NCI-H2227 treated with DMSO at 0.1 percent for 48 hours (cell line): ENCODE measurements at places on chromosomes 3 and 15.

DNA sequence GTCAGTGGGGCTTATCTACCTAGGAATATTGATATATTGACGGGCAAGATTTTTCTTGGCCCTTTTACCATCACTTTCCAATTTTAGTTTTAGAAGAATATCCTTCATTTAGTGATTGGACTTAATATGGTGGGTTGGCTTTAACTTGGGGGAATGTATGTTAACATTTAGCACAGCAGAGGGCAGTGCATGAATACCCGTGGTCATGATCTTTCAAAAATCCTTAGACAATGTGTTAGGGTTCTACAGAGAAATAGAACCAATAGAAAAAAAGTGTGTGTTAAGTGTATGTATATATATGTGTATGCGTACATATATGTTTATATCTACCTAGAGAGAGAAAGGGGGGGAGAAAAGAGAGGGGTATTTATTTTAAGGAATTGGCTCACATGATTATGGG, 36.9 kb downstream of the GPR171 start:
- DNase-seq = no peak

- DNase-seq = no peak
Measured at GRCh38 chr3:74426571-74426970, 187.9 kb downstream of the CNTN3 start.

- DNase-seq = no peak
Measured at GRCh38 chr15:91135201-91136130, 35.4 kb downstream of the SV2B start.

DNA sequence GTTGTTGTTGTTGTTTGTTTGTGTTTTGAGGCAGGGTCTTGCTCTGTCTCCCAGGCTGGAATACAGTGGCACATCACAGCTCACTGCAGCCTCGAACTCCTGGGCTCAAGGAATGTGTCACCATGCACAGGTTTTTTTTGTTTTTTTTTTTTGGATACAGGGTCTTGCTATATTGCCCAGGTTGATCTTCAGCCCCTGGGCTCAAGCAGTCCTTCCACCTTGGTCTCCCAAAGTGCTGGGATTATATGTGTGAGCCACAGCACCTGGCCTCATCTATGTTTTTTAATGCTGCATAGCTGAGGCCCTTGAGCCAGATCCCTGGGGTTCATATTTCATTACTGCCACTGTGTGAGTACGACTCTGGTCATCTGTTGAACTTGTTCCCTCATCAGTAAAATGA, 352.6 kb downstream of the FEZF2 start:
- no peak for DNase-seq

- DNase-seq = no peak
Measured at GRCh38 chr3:62127116-62127515, 246.2 kb downstream of the FEZF2 start.

DNA sequence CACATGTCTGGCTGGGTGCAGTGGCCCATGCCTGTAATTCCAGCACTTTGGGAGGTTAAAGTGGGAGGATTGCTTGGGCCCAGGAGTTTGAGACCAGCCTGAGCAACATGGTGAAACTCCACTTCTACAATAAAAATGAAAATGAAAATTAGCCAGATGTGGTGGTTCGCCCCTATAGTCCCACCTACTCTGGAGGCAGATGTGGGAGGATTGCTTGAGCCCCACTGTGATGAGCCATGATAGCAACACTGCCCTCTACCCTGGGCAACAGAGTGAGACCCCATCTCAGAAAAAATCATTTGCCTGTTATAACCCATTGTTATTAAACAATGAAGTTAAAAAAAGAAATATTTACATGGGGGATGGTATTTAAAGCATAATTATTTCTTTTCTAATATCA, 240.1 kb upstream of the ZPLD1 start:
- DNase-seq = no peak
